Activated gamma-delta T cell treated with anti-CD3 and anti-CD28 coated beads, Interleukin-2, amount 50 U/mL, for 16 hours (primary cell): ENCODE measurements at places on chromosomes 2 and 18.

DNA sequence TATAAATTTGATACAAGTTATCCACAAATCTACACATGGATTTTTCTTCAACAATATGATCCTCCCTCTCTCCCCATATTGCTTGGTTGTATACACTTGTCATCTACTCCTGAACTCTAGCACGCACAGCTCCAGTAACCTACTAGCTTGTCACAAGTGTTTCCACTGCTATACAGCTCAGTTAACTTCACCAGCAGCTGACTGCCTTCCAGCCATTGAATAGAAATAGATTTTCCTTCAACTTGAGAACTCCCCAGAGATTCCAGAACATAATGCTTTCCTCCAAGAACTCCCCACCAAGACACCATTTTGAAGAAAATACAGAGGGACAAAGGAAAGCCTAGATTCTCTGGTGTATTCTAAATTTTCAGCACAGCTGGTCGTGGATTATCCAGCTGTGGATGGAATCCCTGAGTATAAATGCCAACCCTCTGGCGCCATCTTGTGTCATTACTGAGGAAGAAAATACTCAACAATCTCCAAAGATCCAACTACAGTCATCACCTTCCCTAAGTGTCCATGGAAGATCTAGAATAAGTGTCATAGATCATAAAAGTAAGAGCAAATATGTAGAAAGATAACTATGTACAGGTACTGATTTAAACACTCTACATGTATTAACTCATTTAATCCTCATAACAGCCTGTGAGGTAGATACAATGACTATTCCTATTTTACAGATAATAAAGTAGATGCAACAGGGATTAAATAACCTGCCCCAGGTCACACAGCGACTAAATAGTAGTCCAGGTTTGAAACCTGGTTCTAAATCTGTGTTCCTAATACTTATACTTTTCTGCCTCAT, 156.7 kb downstream of the ARHGAP28 start:
- no peak for DNase-seq

DNA sequence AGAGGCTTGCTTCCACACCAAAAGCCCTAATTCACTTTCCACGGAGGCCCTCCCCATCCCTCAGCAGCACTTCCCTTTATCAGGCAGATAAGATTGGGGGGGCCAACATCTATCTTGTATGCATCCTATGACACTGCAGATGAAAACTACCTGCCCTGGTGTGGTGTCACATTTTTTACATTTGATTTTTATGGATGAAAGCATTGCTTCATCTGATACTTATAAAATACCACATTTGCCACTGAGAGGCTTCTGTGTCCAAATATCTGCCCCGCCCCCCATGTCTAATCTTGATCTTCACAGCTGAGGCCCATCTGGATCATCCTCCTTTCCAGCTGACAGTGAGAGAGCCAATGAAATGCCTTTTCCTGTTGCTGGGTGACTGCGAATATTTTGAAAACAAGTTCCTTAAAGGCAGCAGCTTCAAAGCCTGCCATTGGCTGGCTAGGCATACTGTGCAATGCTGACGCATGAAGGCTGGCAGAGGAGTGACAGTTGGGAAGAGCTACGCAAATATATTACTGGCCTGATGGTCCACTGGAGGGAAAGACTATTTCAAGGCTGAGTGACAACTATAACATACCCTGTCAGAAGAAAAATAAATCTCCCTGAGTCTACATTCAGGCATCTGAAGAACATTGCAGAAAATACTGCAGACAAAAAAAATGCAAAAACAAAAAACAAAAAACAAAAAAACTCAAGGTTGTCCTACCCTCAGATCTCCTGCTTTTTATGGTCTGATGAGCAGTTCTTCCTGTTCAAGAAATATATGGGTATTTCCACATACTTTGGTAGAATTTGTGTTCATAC, 318.7 kb downstream of the PDE11A start:
- no peak for DNase-seq

DNA sequence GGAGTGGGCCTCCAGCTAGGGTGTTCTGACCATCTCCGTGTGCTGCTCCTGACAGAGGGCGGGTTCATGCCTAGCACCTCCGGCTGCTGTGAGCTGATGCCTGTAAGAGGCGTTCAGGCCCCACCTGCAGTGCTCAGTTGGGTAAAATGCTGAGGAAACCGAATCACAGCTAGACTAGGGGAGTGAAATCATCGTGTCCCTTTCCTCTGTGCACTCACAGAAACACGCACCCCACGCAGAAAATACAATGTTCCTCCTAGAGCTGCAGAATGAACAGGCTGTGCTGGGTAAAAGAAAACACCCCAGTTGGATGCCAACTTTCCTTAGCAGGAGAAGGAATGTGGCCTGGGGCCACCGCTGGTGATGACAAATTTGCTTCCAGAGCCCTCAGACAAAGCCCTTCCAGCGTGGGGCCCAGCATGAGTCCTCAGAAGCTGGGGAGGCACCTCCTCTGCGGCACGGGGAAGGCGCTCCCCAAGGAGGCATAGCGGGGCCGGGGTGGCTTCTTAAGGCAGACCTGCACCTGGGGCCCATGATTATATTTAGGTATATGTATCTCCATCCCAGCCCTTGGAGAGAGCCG, 16.3 kb upstream of the ARHGEF4 start:
- no peak for DNase-seq

DNA sequence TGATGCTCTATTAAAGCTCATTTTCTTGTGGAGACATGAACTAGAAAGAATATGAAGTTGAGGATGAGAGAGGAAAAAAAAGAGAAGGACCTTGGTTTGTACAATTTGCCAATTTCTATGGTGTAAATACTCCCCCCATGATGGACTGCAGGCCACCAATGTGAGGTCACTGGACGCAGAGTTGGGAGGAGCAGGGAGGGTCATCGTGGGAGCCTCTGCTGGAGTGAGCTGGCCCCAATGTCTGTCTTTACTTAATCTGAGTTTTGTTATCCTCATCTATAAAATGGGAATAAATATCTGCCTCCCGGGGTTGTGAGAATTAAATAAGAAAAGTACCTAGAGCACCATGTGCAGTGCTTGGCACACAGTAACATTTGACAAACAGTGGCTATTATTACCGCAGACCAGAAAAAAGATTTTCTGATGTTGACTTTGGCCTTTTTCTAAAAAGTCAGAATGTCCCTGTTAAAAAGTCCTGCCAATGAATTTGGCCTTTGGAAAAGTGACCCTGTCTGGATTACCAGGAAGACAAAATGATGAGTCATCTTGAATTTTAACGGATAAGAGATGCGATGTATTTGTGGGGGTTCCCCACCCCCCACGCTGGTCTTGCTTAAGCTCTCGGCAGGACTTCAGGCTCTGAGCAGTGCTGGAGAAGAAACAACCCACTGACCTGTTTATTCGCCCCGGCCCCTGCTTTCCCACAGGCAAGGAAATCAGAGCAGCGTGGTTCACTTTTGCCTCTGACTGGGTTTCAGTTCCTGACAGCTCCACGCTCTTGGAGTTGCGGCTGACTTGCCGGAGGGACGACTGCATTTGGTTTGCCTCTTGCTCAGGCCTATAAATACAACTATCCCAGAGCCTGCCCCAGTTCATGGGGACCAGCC, 50.3 kb upstream of the FOSL2 start:
- DNase-seq, result no peak

GRCh38 chr2:105417857-105418436, 19.1 kb upstream of the FHL2 start:
- DNase-seq, result no peak

- DNase-seq, result peak; percentile 66
Measured at GRCh38 chr2:30231996-30232800, 864 bp downstream of the LBH start.

DNA sequence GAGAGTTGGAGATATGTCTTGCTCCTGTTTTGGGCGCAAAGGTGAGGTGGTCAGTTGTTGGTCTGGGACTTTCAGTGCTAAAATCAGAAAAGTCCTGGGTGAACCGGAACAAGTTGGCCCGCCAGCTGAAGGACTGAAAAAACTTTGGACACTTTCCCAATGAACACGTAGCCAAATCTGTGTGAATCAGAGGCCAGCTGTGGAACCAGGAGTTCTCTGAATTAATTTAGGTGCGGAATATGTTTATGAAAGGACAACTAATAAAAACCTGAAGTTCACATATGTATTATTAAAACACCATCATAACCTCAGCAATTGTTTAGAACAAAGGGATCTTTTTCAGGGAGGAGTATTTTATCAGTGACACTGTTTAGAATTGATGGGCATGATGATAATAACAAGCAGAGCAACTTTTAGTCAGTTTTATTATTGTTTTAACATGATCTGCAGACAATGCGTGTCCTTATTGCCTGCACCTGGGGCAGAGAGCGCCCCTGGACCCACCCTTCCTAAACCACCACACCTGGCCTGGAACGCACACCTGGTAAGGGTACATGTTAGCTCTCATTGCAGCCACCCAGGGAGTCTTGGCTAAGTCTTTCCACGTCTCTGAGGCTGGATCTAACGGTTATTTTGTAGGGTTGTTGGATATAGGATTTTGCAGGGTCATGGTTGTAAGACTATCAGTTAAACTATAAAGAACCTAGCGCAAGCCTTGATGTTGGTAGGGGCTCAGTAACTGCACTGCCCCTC, 9.9 kb upstream of the ODC1 start:
- no peak for DNase-seq

- DNase-seq, result no peak
Measured at GRCh38 chr2:127164761-127165538, 55.1 kb downstream of the CYP27C1 start.

DNA sequence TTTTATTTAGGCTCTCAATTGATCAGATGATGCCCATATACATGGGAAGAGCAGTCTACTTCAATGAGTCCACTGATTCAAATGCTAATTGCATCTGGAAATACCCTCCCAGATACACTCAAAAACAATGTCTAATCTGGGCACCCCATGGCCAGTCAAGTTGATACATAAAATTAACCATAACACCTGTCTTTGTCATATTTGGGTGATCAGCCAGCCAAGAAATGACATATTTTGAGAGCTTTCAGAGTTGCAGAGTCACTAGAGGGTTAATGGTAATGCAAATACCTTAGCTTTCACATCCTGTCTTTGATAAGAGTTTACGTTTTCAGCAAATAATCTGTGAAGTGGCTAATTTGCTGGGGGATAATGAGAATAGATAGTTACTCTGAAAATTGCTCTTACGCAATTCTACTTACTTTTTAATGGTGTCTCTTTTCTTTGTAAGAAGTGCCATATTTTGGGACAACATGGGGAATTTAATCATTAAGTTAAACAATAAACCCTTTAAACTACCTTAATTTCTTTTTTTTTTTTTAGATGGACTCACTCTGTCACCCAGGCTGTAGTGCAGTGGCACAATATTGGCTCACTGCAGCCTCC, 49.1 kb downstream of the CCDC195 start:
- DNase-seq, result no peak

GRCh38 chr2:237315170-237315828, 98.7 kb downstream of the COL6A3 start:
- no peak for DNase-seq

- DNase-seq, result no peak
Measured at GRCh38 chr2:64655018-64655664, 1.4 kb upstream of the SERTAD2 start.

DNA sequence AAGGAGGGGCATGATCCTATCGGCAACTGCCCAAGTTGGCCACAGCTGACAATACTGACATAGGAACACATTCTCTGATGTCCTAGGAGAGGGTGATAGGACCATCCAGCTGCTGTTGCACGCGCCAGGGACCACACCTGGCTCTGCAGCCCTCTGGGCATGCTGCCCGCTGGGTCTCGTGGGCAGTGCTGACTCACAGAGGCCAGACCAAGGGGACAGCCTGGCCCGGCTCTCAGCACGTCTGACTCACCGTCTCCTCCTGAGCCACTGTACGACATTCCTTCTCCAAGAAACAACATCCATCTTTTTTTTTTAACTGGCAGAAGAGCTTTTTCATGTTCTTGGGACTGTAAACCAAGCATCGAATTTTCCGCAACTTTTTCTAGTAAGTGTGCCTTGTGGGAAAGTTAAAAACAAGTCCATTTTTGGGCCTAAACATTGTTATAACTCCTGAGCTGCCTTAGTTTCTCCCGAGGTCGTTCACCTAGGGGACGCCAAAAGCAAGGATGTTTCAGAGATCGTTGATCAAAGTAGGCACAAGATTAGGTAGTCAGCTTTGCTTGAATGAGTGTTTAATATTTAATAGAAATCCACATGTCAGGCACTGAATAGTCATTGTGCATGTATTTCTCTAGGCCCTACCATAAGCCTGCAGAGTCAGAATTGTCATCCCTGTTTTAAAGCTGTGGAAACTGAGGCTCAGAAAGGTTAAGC, 100.3 kb downstream of the TTC32 start:
- no peak for DNase-seq

GRCh38 chr2:9146646-9147045, 60.0 kb upstream of the ASAP2 start:
- DNase-seq, result no peak

DNA sequence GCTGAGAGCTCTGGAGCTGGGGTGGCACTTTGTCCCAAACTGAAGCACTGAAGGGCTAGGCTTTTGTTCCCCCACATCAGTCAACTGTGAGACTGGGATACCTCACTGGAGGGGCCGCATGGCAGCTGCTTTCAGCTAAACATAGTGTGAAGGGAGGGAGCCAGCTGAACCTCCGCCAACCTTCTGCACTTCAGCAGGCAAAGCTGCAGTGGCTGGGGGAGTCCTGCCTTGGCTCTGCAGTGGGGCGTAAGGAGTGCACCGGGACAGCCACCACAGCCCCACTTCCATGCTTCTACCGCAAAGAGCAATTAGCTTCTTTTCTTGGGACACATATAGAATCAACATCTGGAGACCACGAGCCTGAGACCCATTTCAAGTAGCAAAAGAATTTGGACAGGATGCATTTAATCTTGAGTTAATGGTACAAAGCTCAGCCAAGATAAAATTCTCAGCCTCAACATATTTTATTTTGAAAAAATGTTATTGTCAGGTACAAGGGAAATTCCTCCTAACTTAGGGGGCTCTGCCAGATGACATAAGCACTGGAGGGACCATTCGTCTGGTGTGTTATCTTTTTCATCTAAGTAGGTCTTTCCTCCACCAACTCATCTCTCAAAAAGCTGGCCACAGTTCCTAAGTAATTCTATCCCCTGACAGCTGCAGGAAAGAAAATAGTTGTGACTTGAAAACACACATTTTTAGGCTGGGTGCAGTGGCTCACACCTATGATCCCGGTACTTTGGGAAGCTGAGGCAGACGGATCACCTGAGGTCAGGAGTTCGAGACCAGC, 25.6 kb upstream of the MYCN start:
- no peak for DNase-seq

GRCh38 chr2:117858892-117859531, 44.5 kb downstream of the DDX18 start:
- no peak for DNase-seq

GRCh38 chr2:196200557-196200956, 29.2 kb upstream of the STK17B start:
- DNase-seq, result no peak

DNA sequence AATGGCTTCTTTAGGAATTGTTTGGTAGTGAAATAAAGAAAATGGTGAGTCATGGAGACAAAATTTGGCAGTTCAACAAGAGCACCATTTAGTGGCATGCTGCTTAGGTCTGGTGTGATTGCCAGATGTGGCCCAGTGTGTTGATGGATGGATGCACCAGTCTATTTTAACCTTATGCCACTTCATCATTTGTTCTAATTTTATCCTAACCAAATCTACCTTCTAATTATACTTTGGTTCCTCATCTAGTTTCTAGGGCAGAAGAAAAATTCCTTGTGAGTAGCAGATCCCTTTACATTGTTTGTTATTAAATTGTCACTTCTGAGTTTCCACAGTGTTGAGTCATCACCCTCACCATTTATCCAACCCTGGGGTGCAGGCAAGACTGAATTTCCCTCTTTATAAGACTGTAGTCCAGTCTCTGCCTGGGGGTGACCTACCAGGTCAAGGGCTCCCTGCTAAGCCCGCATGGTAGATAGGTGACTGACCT, 32.5 kb downstream of the NABP1 start:
- no peak for DNase-seq

GRCh38 chr2:220396287-220396686, 768.9 kb downstream of the SLC4A3 start:
- DNase-seq, result no peak

- DNase-seq, result no peak
Measured at GRCh38 chr2:69482471-69482870, 45.2 kb upstream of the NFU1 start.
